Right lobe of liver (tissue), 6 donors: ENCODE measurements at places on chromosomes 2 and 18. TPM values are rescaled to one million over a fixed set of nuclear protein-coding genes. Genes with fewer than 3 reads are reported as not detected.

The GPR35 gene
- 1.2 TPM for total RNA-seq

- DNase-seq: no peak
These were observed 24.6 kb upstream of the SPOPL start for GRCh38 chr2:138476940-138477339.

GRCh38 chr2:36411962-36412444 lies 56.4 kb downstream of the CRIM1 start:
- DNase-seq: no peak

- no peak for DNase-seq
These were observed 26.0 kb downstream of the MAP3K20 start for GRCh38 chr2:173101687-173102086.

- peak; percentile 25 for DNase-seq
These were observed 249.9 kb downstream of the EIPR1 start for GRCh38 chr2:3127710-3128109.

The ZSWIM2 gene
- total RNA-seq: not detected

GRCh38 chr2:99797475-99797874 lies 307.7 kb upstream of the REV1 start:
- no peak for DNase-seq

DNA sequence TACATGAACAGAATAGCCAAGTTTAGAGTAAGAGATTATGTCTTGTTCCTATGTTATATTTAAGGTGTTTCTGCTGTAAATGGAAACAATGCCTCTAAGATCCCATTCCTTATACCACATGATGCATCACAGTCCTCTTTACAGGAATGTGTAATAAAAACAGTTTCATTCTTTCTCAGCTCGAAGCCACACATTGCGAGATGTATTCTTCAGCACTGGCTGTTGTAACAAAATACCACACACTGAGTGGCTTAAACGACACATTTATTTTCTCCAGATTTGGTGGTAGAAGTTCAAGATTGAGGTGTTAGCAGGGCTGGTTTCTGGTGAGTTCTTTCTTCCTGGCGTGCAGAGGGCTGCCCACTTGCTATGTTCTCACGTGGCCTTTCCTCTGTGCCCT lies 246.2 kb downstream of the SOCS6 start:
- no peak for DNase-seq

The TNFRSF11A gene
- total RNA-seq: 2.1 TPM

DNA sequence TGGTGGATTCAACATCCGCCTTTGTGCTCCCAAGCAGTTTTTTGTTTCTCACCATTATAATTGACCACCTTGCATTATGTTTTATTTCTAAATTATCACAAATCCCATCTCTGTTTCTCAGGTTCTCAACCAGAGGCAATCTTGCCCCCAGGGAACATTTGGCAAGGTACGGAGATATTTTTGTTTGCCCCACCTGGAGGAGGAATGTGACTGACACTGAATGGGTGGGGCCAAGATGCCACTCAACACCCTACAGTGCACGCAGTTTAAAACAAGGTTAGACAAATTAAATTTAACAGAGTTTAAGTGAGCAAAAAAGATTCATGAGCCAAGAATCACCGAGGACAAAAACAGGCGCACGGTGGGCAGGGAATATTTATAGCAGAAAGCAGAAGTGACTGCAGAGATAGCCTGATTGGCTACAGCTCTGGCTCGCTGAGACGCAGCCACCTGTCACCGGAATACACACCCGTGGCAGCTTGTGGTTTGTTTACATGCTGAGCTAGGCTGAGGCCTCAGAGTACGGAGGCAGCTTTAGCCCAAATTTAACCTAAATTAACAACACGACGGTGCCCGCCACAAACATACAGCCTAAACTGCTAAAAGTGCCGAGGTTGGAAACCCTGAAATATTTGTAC lies 150.0 kb upstream of the ALKAL2 start:
- DNase-seq: no peak

- no peak for DNase-seq
These were observed 7.2 kb downstream of the ARPC2 start for GRCh38 chr2:218224186-218224585.

The SCN1A gene
- total RNA-seq: not detected

GRCh38 chr2:40719414-40719813 lies 267.5 kb upstream of the SLC8A1 start:
- DNase-seq: no peak

DNA sequence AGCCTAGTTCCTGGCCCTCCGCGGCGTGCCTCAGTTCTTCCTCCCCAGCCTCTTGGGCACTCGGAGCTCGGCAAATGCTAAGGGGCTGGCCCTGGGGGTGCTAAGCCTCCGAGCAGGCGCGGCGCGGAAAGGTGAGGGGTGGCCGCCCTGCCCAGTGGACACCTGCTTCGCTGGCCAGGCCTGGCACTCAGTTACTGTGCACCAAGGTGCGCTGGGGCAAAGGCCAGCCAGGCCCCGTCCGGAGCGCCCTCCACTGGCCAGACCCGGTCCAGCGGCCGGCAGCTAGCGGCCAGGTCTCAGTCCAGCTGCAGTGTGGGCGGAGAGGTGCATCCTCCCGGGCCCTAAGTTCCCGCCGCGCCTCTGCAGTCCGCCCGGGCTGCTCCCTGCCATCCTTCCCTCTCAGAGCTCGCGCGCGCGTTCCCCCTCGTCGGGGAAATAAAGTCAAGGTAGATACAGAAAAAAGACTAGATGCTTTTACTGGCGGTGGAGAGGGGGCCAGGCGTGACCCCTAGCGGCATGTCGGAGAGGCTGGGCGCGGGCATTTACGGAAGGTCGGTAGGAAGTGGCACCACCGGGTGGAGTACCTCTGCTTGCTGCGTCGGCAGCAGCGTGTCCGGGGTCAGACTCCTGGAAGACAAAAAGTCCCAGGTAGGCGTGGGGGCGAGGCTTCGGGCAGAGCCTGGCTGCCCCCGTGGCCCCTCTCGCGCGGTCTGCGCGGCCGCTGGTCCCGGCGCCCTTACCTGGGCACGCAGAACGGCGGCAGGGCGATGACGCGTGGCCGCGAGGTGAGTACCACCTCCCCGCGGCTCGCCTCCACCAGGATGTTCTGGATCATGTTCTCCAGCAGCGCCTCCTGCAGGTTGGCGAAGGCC lies 9.4 kb upstream of the CRYBA2 start:
- peak; percentile 86 for DNase-seq

The MRO gene
- 14.8 TPM for total RNA-seq

GRCh38 chr18:63888470-63889190 lies 1.1 kb downstream of the SERPINB2 start:
- DNase-seq: no peak

The ZNF407 gene
- total RNA-seq: 7.8 TPM

DNA sequence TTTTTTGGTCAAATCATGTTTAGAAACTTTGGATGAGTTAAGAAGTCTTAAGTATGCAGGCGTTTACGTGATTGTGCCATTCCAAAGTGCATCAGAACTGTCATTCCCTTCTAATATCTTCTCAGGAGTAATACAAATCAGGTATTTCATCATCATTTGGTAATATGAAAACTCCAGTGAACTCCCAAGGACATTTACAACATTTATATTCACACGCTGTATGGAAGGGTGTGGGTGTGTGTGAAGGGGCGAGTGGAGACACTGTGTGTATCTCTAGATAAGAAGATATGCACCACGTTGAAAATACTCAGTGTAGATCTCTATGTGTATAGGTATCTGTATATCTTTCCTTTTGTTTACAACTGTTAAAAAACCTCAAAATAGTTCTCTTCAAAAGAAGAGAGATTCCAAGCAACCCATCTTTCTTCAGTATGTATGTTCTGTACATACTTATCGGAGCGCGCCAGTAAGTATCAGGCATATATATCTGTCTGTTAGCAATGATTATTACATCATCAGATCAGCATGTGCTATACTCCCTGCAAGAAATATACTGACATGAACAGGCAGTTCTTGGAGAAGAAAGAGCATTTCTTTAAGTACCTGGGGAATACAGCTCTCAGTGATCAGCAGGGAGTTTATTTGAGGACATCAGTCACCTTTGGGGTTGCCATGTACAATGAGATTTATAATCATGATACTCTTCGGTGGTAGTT lies 29.3 kb downstream of the COX7A2L start:
- DNase-seq: no peak

DNA sequence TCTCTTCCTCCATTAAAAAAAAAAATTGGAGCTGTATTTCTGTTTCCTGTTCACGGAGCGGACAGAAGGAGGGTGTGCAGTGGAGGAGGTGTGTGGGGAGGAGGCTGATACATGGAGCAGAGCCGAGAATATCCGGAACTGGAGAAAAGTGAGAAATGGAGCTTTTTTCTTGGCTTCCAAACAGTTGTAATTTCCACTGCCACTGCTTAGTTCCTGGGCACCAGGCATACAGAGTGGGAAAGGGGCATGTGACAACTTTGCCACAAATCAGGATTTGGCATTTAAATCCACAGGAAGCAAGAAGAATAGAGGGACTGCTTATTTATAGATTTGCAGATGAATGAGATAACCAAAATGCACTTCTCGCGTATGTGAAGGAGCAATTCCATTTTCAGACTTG lies 71.2 kb downstream of the BCL11A start:
- no peak for DNase-seq

- DNase-seq: no peak
These were observed 1740.2 kb upstream of the CELF4 start for GRCh38 chr18:39305766-39306165.

GRCh38 chr2:144325086-144325485 lies 194.8 kb downstream of the ZEB2 start:
- no peak for DNase-seq

GRCh38 chr2:128729051-128729450 lies 410.4 kb upstream of the HS6ST1 start:
- DNase-seq: no peak

DNA sequence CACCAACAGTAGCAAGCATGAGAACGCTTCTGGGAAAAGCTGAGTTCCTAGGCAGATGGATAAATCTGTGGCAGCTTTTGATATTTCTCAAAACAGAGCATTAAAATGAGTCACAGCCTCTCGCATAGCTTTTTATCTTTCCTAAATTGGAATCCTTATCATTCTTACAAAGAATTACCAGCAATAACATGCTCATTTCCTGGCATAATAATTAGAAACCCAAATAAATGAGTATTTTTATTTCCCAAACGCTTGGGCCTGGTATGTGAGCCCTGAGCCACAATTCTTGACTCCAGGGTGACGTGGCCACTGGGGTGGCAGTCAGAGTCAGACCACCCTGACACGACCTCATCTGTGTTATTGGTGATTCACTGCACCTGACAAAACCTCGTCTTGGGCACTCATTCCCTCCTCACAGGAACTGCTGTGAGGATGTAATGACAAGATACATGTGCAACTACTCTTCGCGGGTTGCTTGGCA lies 210.7 kb downstream of the ARL4C start:
- no peak for DNase-seq

The ABCG5 gene
- total RNA-seq: 24.7 TPM

The RESP18 gene
- total RNA-seq: not detected

The ANKRD30B gene
- not detected for total RNA-seq

The ADCY3 gene
- total RNA-seq: 6.9 TPM

DNA sequence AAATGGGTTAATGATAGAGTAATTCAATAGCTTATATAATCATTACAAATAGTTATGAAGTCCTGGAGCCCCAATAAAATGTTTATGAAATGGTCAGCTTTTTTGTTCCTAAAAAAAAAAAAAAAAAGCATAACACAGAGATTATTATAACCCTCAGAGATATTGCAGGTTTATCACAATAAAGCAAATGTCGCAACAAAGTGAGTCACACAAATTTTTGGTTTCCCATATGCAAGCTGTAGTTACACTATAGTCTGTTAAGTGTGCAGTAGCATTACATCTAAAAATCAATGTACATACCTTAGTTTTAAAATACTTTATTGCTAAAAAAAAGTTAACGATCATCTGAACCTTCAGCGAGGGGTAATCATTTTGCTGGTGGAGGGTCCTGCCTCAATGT lies 20.0 kb downstream of the WDFY1 start:
- DNase-seq: no peak

DNA sequence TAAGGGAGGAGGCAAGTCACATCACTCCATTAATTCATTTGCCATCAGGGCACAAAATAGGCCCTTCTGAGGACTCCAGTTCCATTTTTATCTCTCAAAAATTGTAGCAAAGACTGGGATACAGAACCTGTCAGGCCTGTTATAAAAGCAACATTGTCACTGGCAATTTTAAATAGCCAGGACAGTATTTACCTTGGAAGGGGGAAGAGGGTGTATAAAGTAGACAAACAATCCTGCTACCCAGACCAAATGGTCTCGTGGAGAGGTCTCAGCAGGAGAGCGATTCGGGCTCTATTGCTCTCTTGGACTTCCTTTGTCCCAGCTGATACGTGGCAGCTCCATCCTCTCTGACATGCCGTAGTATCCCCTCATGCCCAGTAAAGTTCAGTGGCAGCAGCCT lies 740.3 kb upstream of the HS6ST1 start:
- DNase-seq: no peak

DNA sequence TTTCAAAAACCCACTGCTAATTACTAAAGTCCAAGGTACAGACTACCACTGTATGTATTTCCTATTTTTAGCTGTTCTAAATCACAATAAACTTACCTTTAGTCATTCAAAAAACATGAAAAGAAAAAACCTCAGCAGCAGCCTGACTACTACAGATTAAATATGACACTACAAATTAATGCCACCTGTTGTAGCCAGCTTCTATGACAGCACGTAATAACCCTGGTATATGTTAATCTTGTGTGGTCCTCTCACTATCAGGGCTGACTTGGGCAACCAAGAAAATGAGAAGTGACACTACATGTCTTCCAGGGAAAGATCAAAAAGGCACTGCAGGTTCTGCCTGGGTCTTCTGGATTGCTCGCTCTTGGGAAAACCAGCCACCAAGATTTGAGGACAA lies 90.6 kb upstream of the FAM124B start:
- DNase-seq: no peak

The IL1A gene
- not detected for total RNA-seq

- DNase-seq: no peak
These were observed 899 bp downstream of the SLC1A4 start for GRCh38 chr2:64989982-64990614.

- DNase-seq: no peak
These were observed 98.2 kb upstream of the GCFC2 start for GRCh38 chr2:75808793-75809535.

DNA sequence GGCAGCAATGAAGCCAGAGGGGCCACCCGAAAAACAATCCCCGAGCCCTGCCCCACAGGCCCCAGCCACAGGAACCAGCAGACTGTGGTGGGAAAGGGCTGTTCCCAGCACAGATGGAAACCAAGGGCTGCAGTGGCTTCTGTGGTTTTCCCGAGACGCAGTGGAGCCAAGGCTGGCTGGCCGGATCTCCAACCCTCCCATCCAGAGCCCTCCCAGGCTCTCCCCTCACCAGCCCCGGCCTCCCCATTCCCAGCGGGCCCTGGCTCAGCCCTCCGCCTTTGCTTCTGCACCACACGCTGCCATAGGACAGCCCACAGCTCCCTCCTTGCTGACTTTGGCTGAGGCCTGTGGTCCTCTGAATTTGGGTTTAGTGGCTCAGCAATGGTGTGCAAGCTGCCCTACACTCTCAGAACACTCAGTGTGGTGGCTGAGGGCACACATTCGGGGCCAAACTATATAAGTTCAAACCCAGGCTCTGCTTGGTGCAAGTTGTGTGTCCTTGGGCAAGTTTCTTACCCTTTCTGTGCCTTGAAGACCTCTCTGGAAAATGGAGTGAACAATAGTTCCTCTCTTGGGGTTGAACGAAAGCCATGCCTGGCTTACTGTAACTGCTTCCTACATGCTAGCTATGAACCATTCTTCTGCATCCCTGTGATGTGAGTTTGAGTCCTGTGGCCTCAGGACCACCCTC lies 200.1 kb downstream of the SMAD7 start:
- DNase-seq: no peak

The FLACC1 gene
- 0.98 TPM for total RNA-seq

The HES6 gene
- 4.2 TPM for total RNA-seq

GRCh38 chr18:79402977-79403722 lies 7.4 kb downstream of the NFATC1 start:
- DNase-seq: peak; percentile 60

The LIMS3 gene
- total RNA-seq: 0.22 TPM

The FSHR gene
- total RNA-seq: not detected
